Activated naive CD8-positive, alpha-beta T cell treated with anti-CD3 and anti-CD28 coated beads for 36 hours (primary cell): ENCODE measurements at places on chromosomes 4 and X.

DNA sequence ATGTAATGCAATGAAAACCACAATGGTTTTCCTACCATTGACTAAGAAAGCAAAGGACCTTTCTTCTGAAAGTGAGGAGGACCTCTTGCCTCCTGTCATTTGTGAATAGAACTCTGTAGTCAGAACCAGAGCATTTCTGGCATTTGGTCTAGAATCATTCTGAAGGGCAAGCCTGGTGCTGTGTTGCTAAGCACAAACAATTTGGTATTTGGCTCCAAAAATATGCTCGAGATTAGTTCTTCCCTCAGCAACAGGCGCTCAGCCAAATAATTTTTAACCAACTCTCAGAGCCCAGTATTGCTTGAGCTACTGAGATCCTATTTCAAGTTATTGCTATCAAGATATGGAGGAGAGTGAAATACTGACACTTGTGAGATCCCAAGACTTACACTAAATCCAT lies 71.0 kb downstream of the SNCA start:
- H3K27me3 ChIP-seq: peaks cover 6% of the 10 kb centered on the region
- H3K27ac ChIP-seq: no peak overlapping the region
- no peak overlapping the region for H3K4me3 ChIP-seq
- no peaks in the 10 kb centered on the region for H3K36me3 ChIP-seq
- no peaks in the 10 kb centered on the region for H3K4me1 ChIP-seq

DNA sequence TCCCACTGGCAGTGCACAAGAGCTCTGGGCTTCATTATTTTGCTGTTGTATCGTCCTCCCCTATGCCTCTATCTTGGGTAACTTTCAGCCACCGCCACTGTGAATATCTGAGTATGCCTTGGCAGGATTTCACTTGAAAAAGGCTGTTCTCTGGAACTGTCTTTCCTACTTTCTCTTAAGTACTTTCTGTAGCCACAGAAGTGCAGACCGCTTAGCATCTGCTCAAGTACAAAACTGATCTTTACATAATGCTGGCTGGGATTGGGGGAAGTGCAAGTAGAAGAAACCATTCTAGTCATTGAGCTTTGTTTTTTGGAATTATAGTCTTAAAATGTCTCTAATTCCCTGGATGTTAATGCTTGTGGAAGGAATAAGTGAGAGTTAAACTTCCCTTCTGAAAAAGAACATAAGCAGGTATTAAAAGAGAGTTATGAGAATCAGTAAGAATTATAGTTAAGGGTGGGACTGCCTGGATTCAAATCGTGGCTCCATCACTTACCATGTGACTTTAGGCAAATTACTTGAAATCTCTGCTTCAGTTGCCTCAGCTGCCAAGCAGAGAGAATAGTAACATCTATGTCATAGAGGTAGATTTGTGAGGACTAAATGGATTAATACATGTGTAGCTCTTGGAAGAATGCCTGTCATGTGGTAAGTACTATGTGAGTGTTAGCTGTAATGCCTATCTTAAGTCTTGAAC lies 77.5 kb downstream of the MID1IP1 start:
- no peaks in the 10 kb centered on the region for H3K36me3 ChIP-seq
- no peaks in the 10 kb centered on the region for H3K27me3 ChIP-seq
- H3K27ac ChIP-seq: no peak overlapping the region
- no peak for DNase-seq

- no peak overlapping the region for H3K27ac ChIP-seq
- no peaks in the 10 kb centered on the region for H3K4me1 ChIP-seq
- no peak overlapping the region for H3K4me3 ChIP-seq
- H3K27me3 ChIP-seq: peaks cover 10% of the 10 kb centered on the region
- DNase-seq: no peak
- H3K36me3 ChIP-seq: no peaks in the 10 kb centered on the region
These were observed 119.5 kb upstream of the MAP9 start for GRCh38 chr4:155496294-155496626.

- H3K27ac ChIP-seq: peak overlapping the region; percentile 93
- H3K27me3 ChIP-seq: peaks cover 16% of the 10 kb centered on the region
- no peak for DNase-seq
- H3K4me1 ChIP-seq: peaks cover 25% of the 10 kb centered on the region
These were observed 1.2 kb downstream of the PRMT9 start for GRCh38 chr4:147682755-147683154.

DNA sequence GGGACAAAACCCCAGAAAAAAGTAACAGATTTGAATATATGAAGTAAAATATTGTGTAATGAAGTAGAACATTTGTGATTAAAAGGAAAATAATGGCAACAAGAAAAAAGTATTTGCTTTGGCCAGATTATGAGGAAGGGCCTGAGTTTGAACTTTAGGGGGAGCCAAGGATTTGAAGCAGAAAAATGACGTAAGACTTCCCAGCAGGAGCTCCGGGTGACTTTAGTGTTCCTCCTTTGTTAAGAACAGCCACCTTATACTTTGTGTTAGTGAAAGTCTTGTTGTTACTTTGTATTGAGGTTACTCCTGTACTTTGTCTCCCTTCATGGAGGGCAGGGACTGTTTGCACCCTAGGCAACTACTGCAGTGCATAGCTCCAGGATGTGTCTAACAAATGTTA lies 41.1 kb downstream of the DCUN1D4 start:
- no peaks in the 10 kb centered on the region for H3K4me1 ChIP-seq
- peaks cover 29% of the 10 kb centered on the region for H3K36me3 ChIP-seq
- no peak overlapping the region for H3K4me3 ChIP-seq
- no peaks in the 10 kb centered on the region for H3K27me3 ChIP-seq
- H3K27ac ChIP-seq: no peak overlapping the region

GRCh38 chr4:44257461-44257860 lies 191.1 kb downstream of the KCTD8 start:
- no peaks in the 10 kb centered on the region for H3K4me1 ChIP-seq
- H3K36me3 ChIP-seq: no peaks in the 10 kb centered on the region
- H3K4me3 ChIP-seq: no peak overlapping the region
- no peak overlapping the region for H3K27ac ChIP-seq
- no peak for DNase-seq

GRCh38 chrX:119981286-119982070 lies 37.9 kb upstream of the NKAP start:
- H3K36me3 ChIP-seq: no peaks in the 10 kb centered on the region
- no peak overlapping the region for H3K4me3 ChIP-seq
- no peak for DNase-seq
- no peaks in the 10 kb centered on the region for H3K4me1 ChIP-seq
- peaks cover 11% of the 10 kb centered on the region for H3K27me3 ChIP-seq

GRCh38 chrX:124256216-124256615 lies 76.2 kb upstream of the TEX13D start:
- H3K36me3 ChIP-seq: peaks cover 11% of the 10 kb centered on the region
- no peaks in the 10 kb centered on the region for H3K27me3 ChIP-seq
- H3K4me1 ChIP-seq: peaks cover 39% of the 10 kb centered on the region

DNA sequence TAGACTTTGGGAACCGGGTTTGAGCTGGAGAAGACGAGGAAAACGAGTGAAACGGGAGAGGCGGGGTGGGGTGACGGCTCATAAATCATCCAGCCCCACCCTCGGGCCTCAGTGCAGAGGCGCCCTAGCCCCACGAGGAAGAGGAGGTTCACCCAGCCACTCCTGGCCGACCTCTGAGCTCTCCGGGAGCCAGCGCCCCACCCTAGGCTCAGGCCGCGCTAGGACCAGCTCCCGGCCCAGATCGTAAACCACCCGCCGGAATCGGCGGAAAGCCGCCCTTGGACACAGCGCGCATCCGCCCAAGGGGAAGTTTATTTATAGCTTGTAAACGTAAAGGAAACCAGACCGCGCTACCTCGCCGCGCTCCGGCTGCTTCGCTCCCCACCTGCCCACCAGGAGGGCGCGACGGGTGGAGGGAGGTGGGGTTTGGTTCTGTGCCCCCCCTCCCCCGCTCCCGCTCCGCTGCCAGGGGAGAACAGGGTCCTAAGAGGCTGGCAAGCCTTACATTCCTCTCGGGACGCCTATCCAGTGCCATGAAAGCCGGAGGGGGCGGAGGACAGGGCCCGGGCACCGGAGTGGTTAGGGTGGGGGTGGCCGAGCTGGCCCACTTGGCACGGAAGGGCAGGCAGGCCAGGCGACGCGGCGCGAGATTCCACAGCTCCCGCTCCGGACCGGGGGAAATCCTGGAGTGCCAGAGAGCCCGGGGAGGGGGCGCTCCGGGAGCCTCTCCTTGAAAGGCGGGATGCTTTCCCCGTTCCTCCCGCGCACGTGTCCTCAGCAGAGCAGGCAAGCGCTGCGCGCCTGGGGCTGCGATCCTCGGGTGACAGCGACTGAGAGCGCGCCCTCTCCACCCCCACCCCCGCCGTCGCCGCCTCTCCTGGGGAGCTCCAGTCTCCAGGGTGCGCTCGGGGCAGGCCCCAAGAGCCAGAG lies 84.2 kb downstream of the BCOR start:
- peak overlapping the region; percentile 67 for H3K4me3 ChIP-seq
- peaks cover 24% of the 10 kb centered on the region for H3K4me1 ChIP-seq
- peaks cover 9% of the 10 kb centered on the region for H3K27me3 ChIP-seq
- no peaks in the 10 kb centered on the region for H3K36me3 ChIP-seq
- DNase-seq: peak; percentile 46
- H3K27ac ChIP-seq: peak overlapping the region; percentile 72

DNA sequence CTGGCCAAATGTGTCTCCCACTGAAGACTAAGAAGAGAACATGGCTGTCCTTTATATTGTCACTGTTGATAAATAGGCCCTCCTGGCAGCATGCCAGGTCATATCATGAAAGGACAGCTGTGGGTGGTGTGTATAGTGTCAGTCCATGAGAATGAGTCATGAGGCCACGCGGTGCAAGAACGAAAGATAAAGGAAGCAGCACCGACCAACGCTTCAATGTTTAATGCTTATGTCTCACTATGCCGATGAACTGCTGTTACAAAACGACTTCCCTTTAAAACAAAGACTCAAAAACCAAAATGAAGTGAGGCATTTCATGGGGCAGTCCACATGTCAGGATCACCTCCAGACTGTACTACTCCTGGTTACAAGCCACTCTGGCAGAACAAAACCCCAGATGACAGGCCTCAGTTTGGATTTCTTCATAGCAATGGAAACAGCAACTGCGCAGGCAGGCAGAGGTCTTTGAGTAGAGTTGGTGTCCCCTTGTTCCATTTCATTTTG lies 5.2 kb upstream of the TCEANC start:
- no peaks in the 10 kb centered on the region for H3K36me3 ChIP-seq
- H3K4me3 ChIP-seq: no peak overlapping the region
- peak overlapping the region; percentile 89 for H3K27ac ChIP-seq
- peaks cover 3% of the 10 kb centered on the region for H3K4me1 ChIP-seq

DNA sequence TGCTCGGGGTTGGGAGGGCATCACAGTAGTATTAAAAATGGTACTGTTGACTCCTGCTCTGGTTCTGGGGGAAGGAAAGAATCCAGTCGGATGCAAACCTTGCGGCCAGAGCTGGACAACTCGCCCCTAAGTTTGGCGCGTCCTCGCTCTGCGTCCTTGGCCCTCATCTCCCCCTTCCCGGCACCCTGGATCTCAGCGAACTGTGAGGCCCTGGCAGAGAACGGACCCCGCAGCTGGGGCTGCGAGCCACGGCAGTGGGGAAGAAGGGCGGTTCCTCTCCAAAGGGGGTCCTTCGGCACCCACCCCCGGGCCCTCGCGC lies 14.0 kb downstream of the ARHGEF6 start:
- peak overlapping the region; percentile 75 for H3K4me3 ChIP-seq
- DNase-seq: no peak
- H3K36me3 ChIP-seq: peaks cover 21% of the 10 kb centered on the region
- peak overlapping the region; percentile 48 for H3K27ac ChIP-seq

- no peaks in the 10 kb centered on the region for H3K27me3 ChIP-seq
- no peak overlapping the region for H3K27ac ChIP-seq
- no peak for DNase-seq
- H3K4me1 ChIP-seq: peaks cover 14% of the 10 kb centered on the region
- H3K4me3 ChIP-seq: no peak overlapping the region
- peaks cover 14% of the 10 kb centered on the region for H3K36me3 ChIP-seq
These were observed 78.6 kb upstream of the STS start for GRCh38 chrX:7068939-7069367.

DNA sequence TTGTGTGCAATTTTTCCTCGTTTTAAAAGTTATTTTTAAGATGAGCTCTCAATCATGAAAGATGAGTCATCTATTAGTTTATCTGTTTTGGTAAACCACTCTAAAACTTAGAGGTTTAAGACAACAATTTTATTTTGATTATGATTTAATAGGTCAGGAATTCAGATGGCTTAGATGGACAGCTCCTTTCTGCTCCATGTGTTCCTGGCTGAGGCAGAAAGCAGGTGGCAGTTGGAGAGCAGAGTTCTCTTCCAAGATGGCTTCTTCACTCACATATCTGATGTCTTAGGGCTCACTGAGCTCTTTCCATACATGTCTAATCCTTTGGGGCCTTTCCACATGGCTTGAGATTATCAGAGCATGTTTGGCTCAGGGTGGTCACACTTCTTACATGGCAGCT lies 48.3 kb upstream of the GRPR start:
- no peak overlapping the region for H3K4me3 ChIP-seq
- peaks cover 14% of the 10 kb centered on the region for H3K27me3 ChIP-seq
- H3K27ac ChIP-seq: no peak overlapping the region
- no peak for DNase-seq

DNA sequence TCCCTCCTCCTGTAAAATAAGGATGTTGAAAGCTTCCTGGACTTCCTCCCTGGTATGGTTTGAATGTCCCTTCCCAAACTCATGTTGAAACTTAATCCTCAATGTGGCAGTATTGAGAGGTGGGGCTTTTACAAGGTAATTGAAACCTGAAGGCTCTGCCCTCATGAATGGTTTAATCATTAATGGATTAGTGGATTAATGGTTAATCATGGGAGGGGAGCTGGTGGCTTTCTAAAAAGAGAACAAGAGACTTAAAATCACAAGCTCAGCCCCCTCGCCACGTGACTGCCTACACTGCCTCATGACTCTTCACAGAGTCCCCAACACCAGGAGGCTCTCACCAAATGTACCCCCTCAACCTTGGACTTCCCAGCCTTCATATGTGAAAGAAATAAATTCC lies 124.6 kb upstream of the ANXA3 start:
- no peaks in the 10 kb centered on the region for H3K4me1 ChIP-seq
- H3K4me3 ChIP-seq: no peak overlapping the region
- H3K36me3 ChIP-seq: no peaks in the 10 kb centered on the region
- DNase-seq: no peak

GRCh38 chrX:76921176-76921575 lies 493.7 kb downstream of the MAGEE1 start:
- H3K4me3 ChIP-seq: no peak overlapping the region
- H3K27ac ChIP-seq: no peak overlapping the region
- no peaks in the 10 kb centered on the region for H3K36me3 ChIP-seq
- no peaks in the 10 kb centered on the region for H3K4me1 ChIP-seq
- no peaks in the 10 kb centered on the region for H3K27me3 ChIP-seq

GRCh38 chr4:26484032-26484515 lies 6.2 kb downstream of the CCKAR start:
- H3K4me3 ChIP-seq: no peak overlapping the region
- no peaks in the 10 kb centered on the region for H3K27me3 ChIP-seq
- DNase-seq: no peak

DNA sequence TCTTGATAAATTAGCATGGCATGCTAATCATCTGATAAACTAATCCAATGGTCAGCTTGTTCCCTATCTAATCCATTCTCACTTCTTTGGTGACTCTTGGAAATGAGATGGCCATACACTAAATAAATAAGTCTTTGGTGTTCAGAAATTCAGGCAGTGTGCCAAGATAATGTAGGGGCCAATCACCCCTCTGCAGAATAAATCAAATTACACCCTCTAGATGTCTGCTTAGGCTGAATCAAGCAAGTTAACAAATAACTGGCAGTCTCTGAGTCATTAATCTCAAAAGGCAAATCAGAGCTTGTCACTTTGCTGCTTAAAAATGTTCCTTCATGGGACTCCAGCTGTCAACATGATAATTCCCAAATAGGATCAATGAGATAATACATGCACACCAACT lies 97.4 kb downstream of the NLGN4X start:
- DNase-seq: no peak
- H3K27me3 ChIP-seq: no peaks in the 10 kb centered on the region
- no peaks in the 10 kb centered on the region for H3K36me3 ChIP-seq
- H3K4me3 ChIP-seq: no peak overlapping the region
- H3K27ac ChIP-seq: no peak overlapping the region
- no peaks in the 10 kb centered on the region for H3K4me1 ChIP-seq
